ENCODE measurements at places on chromosomes 6 and 20.

- DNase-seq = no peak
These were observed 24.5 kb downstream of the PLCB4 start for GRCh38 chr20:9093218-9093957.

DNA sequence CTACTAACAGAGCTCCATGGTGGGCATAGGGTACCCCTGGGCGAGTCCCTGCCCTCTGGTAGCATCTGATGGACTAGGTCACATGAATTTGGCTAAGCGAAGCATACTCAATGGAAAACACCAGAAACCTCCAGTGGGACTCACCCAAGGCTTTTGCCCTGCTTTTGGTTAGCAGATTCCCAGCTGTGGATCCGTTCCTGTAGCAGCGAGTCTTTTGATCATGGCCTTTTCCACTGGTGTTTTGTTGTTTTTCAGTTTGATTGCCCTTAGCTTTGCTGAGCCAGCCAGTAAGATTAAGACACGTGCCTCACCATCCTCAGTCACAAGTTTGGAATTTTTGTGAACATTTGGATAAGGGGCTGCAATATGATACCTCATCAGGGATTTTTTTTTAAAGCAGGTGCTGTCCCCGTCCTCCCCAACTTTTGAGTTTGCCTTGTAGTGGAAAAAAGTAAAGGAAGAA, 8.0 kb downstream of the TNFAIP3 start:
- DNase-seq = no peak

DNA sequence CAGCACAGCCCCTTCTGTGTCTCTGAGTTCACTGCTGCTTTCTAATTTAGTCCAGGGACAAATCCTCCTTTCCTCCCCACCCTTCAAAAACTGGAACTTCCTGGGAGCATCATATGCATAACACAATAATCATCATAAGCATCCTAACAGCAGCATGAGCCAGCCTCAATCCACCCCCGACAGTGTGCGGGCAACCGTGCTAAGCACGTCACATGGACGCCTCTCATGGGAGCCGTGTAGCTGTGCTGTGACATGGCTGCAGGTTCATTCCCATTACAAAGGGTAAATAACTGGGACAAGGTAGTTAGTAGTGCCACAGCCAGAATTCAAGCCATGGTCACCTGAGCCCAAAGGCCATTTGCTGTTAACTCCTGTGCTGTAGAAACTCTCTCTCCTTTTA, 24.5 kb upstream of the ULBP3 start:
- DNase-seq = no peak

GRCh38 chr6:167846997-167847606, 20.4 kb downstream of the AFDN start:
- no peak for DNase-seq

DNA sequence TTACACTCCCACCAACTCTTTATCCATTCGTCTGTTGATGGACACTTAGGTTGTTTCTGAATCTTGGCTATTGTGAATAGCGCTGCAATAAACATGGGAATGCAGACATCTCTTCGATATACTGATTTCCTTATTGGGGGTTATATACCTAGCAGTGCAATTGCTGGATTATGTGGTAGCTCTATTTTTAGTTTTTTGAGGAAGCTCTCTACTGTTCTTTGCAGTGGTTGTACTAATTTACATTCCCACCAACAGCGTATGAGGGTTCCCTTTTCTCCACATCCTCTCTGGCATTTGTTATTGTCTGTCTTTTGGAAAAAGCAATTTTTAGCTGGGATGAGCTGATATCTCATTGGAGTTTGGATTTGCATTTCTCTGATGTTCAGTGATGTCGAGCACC, 4.6 kb upstream of the PFDN4 start:
- DNase-seq = no peak

DNA sequence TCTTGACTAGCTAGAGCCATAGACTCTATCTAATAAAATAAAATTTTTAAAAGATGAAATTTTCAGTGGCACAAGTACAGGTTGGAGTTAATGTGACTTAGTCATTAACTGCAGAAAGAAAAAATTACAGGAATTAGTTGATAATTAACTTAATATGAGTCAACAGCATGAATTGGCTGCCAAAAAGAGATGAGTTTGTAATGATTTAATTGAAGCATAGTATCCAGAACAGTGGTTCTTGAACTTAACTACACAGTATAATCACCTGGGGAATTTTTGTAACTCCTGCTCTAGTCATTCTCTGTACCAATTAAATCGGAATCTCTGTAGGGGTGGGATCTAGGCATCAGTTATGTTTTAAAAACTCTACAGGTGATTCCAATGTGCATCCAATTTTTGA, 46.3 kb upstream of the HMGN3 start:
- peak; percentile 95 for DNase-seq

DNA sequence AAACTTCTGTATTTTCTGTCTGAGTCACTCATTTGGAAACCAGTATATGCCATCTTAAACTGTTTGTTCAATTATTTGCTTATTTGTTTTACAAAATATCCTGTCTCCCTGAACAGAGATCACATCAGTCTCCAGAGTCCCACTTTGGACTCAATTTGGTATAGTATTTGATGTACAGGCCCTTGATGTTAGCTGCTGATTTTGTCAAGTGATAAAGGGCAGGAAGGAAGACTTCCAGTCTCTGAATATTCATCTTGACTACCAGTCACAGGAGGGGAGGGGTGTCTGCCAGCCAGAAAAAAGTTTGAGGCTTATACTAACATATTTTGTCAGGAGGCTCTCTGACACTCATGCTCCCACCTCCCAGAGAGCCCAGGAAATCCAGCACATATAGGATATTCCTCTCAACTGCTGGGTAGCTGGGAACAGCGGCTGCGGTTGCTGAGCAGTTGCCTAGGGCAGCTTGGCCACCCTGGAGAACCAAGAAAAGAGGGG, 376.8 kb upstream of the RUNX2 start:
- DNase-seq = no peak

GRCh38 chr6:40440053-40440452, 147.1 kb downstream of the LRFN2 start:
- no peak for DNase-seq

GRCh38 chr6:63816982-63817436, 181.4 kb downstream of the PHF3 start:
- peak; percentile 24 for DNase-seq

DNA sequence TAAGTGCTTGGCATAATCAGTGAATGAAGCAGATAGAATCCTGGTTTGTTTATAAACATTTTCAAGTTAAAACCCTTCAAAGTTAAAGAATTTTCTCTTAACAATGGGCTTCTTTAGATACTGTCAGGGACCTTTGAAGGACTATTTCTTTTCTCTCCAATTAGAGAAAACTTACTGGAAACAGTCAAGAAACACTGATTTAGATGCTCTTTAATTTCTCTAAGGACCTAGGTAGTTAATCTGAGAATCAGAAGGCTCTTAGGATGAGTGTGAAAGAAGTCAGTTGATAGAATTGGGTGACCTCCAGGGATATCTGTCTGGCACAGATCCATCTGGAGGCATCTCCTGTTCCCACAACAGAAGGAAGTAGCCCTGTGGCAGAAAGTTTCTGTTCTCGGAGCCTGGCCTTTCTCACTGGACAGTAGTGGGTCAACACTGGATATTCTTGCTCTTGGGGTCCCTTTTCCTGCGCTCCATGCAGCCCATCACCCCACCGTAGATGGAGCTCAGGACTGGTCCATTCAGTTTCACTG, 22.5 kb downstream of the KIAA0408 start:
- DNase-seq = no peak

GRCh38 chr20:50843331-50844276, 48.7 kb downstream of the BCAS4 start:
- DNase-seq = peak; percentile 37

DNA sequence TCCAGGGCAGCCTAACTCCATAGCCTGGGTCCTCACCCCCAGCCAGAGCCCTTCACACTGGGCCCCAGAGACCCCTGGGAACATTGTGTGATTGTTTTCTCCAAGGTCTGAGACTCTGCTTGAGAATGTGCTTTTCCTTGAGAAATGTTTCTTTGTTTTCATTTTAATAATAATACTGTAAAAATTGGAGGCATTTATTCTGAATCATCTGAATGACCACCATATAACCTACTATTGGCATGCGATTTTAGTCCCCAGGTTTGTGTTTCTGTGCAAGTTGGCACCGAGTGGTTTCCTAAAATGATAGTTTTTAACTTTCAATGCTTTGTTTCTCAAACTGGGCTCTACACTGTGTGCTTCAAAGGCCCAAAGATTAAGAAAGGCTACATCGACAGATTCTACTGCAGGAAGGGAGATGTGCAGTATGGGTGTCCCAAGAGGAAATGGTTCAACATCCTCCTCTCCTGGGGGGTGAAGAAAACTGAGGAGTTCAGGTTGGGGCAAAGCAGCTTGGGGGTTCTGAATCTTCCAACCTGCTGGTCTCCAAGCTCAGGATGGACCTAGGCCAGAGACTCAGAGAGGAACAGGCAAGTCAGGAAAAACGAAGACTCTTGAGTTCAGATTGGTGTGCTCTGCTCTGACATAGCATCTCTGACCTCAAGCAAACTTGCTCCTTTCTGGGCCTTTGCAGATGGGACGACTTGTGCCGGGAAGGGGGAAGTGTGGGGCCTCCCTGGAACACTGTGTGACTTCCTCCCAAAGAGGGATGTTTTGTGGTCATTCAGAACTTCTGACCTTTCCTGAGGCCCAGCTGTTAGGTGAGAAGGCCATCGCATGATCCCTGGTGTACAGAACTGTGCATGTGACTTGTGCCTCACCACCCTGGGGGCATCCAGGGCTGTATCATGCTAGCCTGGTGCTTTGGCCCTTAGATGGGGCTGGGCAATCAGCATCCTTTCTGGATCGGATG, 31.0 kb downstream of the DAAM2 start:
- no peak for DNase-seq

GRCh38 chr6:35018746-35019145, 122.4 kb downstream of the TCP11 start:
- no peak for DNase-seq

DNA sequence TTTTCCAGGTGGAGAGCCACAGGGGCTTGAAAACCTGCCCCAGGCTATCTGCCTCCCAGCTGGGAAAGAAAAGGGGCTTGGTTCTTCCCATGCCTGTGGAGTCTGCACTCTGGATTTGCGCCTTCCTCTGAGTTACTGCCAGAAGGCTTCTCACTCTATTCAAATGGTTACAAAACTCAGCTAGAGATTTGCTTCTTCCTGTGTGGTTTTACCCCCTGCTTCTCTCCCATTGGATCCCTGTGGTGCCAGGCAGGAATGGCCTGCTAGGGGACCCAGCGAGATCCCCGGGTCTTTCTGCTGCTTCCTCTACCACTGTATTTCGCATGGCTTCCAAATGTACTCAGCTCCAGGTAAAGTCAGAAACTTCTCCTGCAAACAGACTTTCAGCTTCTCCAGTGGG, 192.0 kb upstream of the HS3ST5 start:
- no peak for DNase-seq

GRCh38 chr20:47784599-47785310, 526 bp downstream of the SULF2 start:
- DNase-seq = peak; percentile 53

- DNase-seq = no peak
These were observed 35.2 kb downstream of the PLCG1 start for GRCh38 chr20:41172296-41173140.

GRCh38 chr6:108222064-108222463, 38.8 kb downstream of the SNX3 start:
- no peak for DNase-seq

- DNase-seq = no peak
These were observed 139.4 kb downstream of the CEBPB start for GRCh38 chr20:50329981-50330503.

DNA sequence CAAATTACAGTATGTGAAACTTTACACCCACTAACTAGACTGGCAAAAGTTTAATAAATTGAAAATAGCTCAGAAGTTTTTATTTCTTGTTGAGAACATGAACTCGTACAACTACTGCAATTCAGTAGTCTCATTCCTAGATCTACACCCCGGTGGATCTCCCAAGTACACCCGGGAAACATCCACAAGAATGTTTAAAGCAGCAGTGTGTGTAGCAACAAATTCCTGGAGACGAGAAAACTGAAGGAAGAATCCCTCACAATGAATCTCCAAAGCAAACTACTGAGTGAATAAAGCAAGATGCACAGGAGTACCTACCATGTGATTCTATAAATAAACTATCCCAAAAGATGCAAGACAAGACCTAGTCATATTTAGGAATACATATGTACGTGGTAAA, 954.0 kb upstream of the MAP3K7 start:
- DNase-seq = no peak

- DNase-seq = peak; percentile 54
These were observed 145.3 kb downstream of the AIG1 start for GRCh38 chr6:143205991-143206390.
